ENCODE measurements at places on chromosomes 6 and 20.

- no peak for DNase-seq
These were observed 7.1 kb upstream of the PMEPA1 start for GRCh38 chr20:57716901-57717300.

DNA sequence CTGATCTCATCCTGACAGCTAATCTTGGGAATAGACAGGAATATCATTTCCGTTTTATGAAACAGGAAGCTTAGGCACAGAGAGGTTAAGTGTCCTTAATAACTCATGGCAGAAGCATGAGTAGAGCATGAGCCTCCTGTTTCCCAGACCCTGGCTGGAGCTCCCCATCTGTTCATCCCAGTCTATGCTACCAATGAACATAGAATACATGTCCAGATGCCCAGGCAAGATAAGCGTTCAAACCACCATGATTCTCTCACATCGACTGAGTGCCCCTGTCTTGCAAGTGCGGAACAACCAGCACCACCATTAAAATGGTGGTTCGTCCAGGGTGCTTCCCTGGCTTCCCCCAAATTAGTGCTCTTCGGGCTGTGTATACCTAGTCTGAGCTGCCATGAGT is 217.1 kb downstream of the FARS2 start:
- DNase-seq: no peak

GRCh38 chr6:152423216-152424103 is 213.7 kb downstream of the SYNE1 start:
- no peak for DNase-seq

- no peak for DNase-seq
These were observed 1.3 kb downstream of the C20orf203 start for GRCh38 chr20:32672394-32672981.

DNA sequence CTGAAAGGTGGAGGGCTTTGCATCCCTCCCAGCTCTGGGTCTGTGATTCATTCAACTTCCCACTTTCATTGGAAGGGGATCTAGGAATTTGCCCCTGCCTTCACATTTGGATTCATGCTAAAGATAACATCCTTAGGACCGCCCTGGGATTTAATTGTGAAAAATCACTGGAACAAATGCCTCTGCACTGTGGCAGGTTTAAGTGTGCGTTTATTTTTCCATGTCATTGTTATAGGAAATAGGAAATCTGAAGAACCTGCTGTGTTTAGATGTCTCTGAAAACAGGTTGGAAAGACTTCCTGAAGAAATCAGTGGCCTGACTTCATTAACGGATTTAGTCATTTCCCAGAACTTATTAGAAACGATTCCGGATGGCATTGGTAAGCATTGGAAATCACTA is 104.7 kb downstream of the LRRC1 start:
- no peak for DNase-seq

- DNase-seq: no peak
These were observed 10.0 kb downstream of the MBOAT1 start for GRCh38 chr6:20202324-20202658.

DNA sequence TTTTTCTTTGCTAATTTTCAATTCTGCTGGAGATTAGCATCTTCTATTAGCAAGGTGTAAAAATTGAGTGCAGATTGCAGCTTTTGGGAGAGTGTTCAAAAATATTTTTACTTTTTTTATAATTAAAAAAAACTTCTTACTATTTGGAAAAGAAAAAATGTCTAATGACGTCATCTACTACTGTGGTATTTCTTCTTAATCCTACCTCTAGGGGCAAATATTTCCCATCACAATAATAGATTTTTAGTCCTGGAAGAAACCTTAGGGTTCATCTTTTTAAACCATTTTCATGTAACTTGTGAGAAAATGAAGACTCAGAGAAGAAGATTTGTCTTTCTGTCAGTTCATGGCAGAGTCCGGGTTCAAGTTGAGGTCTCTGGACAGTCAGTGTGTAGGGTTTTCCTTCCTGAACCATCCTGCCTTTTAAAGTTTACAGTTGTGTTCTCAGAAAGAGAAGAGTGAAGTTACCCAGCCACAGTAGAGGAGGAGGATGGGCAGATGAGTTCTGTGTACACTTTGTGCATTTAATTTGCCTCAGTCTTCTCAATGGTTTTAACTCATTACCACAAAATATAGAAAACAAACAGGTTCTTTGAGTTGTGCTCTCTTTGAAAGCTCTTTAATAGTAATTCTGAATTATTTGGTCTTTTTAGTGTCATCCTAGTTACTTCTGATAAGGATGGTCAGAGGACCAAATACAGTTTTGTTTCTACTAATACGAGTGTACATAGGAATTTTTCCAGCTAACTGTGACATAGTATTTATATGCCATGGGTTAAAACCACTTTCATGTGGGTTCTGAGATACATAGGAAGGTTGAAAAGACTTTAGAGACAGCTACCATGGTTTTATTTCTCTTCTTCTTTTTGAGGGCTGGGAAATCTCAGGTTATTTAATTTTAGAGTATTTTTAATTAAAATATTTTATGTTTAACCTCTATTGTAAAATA is 184.7 kb downstream of the CDKAL1 start:
- DNase-seq: no peak

- DNase-seq: no peak
These were observed 131.3 kb downstream of the PRND start for GRCh38 chr20:4853004-4853403.

DNA sequence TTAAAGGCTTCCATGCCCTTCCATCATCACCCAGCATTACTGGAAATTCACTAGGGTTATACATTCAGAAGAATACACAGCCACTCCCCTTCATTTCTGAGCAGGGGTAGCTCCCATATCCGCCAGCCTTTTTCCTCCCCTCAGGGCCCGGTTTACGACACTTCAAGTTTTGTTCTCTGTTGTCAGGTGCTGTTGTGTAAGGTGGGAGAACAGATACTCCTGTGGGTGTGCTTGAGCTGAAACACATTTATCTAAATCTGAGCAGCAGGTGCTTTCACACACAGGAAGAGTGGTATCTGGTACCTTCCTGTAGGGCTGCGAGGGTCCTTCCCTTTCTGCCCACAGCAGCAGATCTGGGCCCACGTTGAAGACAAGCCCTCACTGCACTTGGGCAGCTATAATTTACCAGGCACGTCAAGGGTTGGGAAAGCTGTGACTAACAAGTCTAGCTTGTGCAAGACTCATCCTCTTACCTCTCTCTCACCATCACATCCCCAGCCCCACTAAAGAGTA is 215.8 kb upstream of the RREB1 start:
- no peak for DNase-seq

GRCh38 chr20:44123874-44124535 is 63.0 kb downstream of the JPH2 start:
- no peak for DNase-seq

- DNase-seq: peak; percentile 31
These were observed 21.2 kb upstream of the NFATC2 start for GRCh38 chr20:51563486-51564332.

- DNase-seq: no peak
These were observed 391.8 kb downstream of the CDC5L start for GRCh38 chr6:44779130-44779826.

- no peak for DNase-seq
These were observed 10.7 kb downstream of the NELFCD start for GRCh38 chr20:58991715-58992114.

GRCh38 chr6:67952121-67952520 is 683.0 kb upstream of the ADGRB3 start:
- DNase-seq: no peak

- DNase-seq: peak; percentile 31
These were observed 27.9 kb upstream of the RTF2 start for GRCh38 chr20:56440346-56441007.

DNA sequence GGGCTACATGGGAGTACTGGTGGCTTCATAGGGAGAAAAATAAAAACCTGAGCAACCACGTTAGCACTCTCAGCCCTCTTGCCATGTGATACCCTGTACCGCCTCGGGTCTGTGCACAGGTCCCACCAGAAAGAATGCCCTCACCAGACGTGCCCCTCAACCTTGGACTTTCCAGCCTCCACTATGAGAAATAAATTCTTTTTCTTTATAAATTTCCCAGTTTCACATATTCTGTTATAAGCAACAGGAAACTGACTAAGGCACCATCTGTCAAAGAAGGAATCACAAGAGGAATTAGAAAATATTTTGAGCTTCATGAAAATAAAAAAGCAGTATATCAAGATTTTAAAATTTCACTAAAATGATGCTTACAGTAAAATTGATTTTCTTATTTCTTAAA is 168.4 kb upstream of the BMP5 start:
- DNase-seq: no peak

GRCh38 chr6:106026748-106027715 is 59.1 kb upstream of the PRDM1 start:
- DNase-seq: no peak

GRCh38 chr6:117503211-117503610 is 20.7 kb downstream of the DCBLD1 start:
- DNase-seq: no peak

DNA sequence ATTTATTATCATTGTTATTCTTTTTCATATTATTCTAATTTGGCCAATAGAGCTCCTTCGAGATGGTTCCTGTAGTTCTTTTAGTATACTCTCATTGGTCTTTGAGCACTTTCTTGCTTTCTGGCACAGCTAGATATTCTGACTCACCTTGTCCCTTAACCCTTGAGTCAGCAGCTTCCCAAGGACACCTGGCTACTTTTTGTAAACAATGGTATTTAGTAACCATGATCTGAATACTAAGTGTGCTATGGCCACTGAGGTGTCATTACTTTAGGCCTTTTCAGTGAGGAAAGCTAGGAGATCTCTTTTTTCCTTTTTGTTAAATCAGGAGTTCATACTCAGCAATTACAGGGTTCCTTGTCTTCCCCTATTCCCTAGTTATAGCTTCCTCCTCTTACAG is 126.5 kb upstream of the CITED2 start:
- no peak for DNase-seq

DNA sequence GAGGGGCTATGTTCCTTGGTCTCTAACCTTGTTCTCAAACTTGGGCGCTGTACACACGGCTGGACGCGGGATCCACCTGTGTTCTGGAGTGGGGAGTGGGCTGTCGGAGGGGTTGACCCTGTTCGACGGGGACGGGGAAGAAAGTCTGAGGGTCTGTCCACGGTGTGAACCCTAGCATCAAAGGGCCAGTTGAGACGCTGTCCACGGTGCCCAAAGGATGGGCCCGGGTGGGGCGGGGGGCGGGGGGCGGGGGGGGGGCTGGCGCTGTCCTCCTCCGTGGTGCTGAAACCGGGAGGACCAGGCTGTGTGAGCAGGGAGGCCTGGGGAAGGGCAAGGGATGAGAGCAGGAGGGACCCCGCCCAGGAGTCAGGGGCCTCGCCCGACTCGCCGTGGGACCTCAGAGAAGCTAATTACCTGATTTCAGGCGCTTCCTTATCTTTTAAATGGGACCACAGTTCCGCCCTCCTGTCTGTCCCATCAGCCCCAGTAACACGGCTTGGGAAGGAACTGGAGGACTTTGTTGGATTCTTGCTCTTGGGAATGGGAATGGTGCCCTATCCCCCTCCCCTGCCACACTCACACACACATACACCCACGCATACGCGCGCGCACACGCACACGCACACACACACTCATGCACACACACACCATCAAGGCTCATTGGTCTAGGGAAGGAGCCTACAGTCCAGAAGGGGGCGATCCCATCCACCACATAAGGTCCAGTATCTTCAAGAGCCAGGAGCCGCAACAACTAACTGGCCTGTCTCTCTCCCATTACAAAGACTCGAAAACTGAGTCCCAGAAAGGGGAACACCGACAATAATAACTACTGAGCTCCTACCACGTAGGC is 1.0 kb upstream of the VSTM2L start:
- no peak for DNase-seq

GRCh38 chr6:135815216-135815615 is 36.3 kb upstream of the PDE7B start:
- DNase-seq: no peak

DNA sequence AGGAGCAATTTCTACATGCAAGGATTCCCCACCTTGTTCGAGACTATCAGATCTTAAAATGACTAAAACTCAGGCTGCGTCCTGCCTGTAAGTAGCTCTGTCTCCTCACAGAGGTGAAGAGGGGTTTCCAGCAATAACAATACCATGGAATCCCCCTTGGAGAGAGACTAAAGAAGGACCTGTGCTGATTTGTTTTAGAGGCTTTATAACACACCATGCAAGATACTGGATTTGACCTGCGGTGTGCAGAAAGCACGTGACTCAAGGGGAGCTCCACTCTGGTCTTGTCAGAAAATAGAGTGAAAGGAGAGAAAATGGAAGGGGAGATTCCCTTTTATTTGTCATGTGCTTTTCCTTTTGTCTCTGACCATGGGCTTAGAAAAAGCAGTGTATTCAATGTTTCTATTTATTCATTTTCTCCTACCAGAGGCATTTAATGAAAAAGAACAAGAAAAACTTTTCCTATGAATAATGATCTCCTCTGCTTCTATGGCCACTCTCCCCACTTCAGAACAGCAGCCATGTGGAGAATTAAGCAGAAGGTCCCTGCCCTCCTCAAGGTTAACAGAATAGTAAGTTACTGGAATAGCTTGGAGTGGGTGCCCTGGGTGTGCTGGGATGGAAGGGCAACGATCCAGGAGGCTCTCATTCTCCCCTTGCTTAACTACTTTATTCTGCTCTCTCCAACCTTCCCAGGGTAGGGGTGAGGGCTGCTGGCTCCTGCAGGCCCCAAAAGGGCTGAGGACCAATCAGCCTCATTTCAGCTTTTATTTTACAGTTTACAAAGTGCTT is 19.2 kb upstream of the MRPS10 start:
- no peak for DNase-seq

- no peak for DNase-seq
These were observed 2.3 kb downstream of the NCR2 start for GRCh38 chr6:41337709-41338108.

GRCh38 chr6:104505838-104506237 is 353.9 kb downstream of the HACE1 start:
- no peak for DNase-seq

- no peak for DNase-seq
These were observed 399.7 kb downstream of the COL12A1 start for GRCh38 chr6:74805916-74806696.

DNA sequence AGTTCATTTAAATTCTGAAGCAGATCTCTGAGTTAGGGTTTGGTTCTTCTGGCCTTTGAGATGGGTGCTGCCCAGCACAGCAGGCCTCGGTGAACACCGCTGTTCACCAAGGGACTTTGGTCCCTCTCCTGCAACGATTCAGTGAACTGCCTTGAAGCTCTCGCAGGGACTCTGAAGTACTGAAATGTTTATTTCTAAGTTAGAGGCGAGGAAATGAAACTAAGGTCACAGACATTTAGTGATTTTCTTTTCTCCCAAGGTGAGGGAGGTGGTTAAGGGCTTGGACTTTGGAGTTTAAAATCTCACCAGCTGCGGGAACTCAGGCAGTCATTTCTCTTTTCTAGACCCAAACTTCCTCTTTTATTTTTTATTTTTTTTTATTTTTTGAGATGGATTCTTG is 26.2 kb downstream of the E2F3 start:
- DNase-seq: no peak

GRCh38 chr6:111579816-111580215 is 25.9 kb downstream of the TRAF3IP2 start:
- no peak for DNase-seq

DNA sequence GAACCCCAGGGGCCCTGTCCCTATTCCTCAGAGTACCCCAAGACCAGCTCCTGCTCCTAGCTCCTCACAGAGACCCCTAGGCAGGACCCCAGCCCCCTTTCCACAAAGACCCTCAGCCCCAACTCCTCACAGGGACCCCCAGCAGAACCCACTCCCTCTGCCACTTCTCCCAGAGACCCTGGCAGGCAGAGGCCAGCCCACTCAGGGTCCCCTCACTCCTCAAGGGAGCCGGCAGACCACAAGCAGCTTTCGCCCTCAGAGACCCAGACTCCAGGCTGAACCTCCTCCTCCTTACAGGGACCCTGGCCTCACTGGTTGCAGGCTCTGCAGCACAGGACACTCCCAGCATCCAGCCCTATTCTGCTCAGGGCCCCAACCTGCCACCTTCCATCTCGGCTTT is 575 bp downstream of the SLC44A4 start:
- no peak for DNase-seq
